NCI-H460 (cell line): ENCODE measurements at places on chromosomes 2 and 18.
A peak's percentile ranks its signal among the peaks of the same experiment; 100 is the strongest.

GRCh38 chr18:78601349-78601748, 378.3 kb upstream of the SALL3 start:
- no peak for DNase-seq

GRCh38 chr2:72538486-72538885, 287.3 kb downstream of the EXOC6B start:
- DNase-seq: no peak

DNA sequence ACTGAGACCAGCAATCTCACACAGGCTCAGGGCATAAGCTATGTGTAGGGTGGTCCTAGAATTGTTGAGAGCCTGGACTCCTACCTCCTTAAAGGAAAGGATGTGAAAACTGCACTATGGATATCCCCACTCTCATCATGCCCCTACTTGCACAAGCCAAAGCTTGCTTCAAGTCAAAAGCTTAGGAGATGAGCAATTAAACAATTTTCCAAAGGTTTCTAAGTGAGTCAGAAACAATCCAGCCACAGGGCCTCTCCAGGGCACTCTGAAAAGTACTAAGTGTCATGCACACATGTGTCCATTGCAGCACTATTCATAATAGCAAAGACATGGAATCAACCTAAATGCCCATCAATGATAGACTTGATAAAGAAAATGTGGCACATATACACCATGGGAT, 215.4 kb downstream of the AFF3 start:
- DNase-seq: no peak

DNA sequence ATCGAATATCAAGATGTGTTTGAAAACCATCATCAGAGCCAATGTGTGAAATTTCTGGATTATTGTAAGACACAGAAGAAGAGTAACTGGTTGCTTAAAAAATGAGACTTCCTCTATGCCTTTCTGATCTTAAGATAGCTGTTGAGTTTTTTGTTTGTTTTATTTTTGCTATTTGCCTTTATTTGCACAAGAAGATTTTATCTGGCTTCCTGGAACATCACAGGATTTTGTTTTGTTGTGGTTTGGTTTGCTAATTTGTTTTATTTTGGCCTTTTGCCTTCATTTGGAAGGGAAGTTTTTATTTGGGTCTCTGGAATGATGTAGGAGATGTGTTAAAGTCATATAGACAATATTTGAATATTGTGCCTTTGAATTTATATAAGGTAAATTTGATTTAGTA, 3.9 kb upstream of the CYTIP start:
- no peak for DNase-seq

DNA sequence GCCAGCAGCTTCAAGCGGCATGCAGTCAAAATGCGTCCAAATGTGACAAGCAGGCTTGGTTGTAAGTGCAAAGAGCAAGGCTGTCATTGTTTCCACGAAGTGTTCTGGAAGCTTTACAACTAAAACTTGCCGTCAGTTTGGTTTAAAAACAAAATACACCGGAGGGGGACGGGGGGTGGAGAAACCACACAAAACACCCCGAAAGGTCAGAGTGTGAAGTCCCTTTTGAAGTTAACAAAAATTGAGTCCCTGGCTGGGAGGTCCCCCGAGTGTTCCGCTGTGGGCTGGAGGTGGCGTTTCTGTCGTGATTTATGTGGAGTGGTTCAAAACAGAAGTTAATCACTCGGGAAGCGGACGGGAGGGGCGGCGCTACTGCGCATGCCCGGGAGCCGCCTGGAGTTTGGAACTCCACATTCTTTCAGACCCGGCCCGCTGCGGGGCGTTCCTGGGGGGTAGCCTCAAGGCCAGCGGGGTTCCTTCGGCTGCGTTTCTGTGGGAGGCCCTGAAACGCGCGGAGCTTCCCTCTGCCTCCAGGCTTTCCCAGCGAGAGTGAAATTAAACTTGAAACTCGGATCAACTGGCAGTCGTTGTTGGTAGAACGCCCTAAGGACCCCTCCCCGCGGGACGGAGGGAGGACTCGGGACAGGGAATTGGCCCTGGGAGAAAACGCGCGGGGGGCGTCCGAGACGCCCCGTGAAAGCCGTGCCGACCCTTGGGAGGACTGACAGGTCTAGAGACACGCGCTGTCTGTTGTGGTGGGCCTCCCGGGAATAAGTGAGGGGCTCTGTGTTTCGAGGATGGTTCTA, 1.4 kb downstream of the TGIF1 start:
- DNase-seq: peak; percentile 72

GRCh38 chr2:37671009-37671815, at the start of gene CDC42EP3:
CDC42EP3 (minus strand) TSS chr2:37671642; CDS start chr2:37646587, 25,055 bp downstream.
- DNase-seq: peak; percentile 22

GRCh38 chr2:237012577-237013267, 73.0 kb upstream of the COPS8 start:
- DNase-seq: no peak

GRCh38 chr2:159650574-159650973, 34.2 kb upstream of the BAZ2B start:
- no peak for DNase-seq

DNA sequence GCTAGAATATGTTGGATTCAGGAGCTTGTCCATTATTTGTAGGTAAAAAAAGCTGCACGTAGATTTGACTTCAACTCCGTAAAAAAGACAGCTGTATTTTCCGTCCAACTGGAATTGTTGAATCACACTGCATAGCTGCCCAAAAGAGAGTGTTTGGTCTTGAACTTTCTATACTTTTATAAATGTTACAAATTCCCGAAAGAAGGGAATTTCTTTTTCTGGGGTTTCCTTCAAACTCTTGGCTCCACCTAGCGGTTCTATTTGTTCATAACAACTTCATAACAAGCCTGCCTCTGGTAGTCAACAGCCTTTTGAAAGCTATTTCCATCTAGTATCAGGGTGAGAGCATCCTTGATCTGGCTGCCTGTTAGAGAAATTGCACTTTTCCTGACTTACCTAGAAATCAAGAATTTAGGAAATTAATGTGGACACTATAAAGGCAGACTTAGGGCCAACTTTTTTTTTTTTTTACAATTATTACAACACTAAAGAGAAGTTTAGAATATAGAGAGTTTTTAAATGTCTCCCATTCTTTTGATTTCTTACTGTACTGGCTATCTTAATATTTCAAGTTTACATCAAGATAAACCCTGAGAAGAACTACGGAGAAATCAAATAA, 48.1 kb downstream of the TMEM185B start:
- peak; percentile 58 for DNase-seq

- no peak for DNase-seq
Observed at GRCh38 chr2:203707530-203707929, 1.1 kb downstream of the CD28 start.

- no peak for DNase-seq
Observed at GRCh38 chr18:78378983-78379382, 600.6 kb upstream of the SALL3 start.

GRCh38 chr2:46554397-46554796, 75.0 kb downstream of the TMEM247 start:
- DNase-seq: no peak
